Stimulated activated CD4-positive, alpha-beta T cell treated with anti-CD3 and anti-CD28 coated beads, Interleukin-2, amount 100 ng/mL, for 24 hours (primary cell): ENCODE measurements at places on chromosomes 13 and 19.
A peak's percentile ranks its signal among the peaks of the same experiment; 100 is the strongest.

DNA sequence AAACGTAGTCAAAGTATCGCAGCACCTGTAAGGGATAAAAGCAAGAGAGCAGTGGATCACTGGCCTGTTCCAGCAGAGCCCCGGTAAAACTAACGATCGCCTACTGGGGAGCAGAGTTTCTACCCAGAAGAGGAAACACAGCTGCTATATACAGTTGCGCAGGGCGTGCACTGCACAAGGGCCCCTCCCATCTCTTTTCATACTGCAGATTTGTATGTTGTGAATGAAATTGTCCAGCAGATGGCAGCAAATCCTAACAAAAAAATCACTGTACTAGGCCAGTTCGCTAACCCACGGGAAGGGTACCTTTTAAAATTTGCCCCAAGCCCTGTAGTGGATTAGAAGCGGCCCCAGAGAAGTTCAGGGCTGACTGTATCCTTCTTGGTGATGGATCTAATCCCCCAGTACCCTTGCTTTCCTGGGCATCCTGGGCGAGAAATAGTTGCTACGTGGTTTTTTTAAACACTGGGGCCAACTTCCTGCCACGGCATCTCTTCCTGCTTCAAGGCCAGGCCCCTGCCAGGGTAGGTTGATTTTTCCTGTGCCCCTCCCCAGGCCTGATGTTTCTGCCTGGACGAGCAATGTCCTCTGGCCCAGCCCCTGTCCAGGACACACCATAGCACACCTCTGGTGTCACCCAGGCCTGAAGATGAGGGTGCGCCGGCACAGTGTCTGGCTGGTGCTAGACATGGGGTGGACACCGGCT lies 127.0 kb downstream of the IER2 start:
- peak; percentile 55 for DNase-seq

GRCh38 chr13:85255978-85256377 lies 543.2 kb downstream of the SLITRK6 start:
- DNase-seq = no peak

DNA sequence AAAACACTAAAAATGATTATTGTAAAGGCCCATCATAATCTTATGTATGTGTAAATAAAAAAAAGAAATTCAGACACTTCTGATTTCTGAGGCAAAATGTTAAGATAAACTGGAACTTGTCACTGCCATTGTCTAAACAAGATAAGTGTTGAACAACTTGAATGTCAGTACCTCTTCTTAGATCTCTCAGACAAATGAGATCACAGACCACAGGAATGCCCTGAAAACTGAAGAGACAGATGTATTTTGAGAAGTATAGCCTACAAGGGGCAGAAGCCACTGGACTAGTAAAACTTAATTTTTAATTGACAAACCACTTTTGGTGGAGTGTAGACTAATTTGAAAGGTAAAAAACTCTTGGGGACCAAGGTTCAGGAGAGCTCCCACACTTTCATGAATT lies 375.5 kb upstream of the SLITRK5 start:
- no peak for DNase-seq

DNA sequence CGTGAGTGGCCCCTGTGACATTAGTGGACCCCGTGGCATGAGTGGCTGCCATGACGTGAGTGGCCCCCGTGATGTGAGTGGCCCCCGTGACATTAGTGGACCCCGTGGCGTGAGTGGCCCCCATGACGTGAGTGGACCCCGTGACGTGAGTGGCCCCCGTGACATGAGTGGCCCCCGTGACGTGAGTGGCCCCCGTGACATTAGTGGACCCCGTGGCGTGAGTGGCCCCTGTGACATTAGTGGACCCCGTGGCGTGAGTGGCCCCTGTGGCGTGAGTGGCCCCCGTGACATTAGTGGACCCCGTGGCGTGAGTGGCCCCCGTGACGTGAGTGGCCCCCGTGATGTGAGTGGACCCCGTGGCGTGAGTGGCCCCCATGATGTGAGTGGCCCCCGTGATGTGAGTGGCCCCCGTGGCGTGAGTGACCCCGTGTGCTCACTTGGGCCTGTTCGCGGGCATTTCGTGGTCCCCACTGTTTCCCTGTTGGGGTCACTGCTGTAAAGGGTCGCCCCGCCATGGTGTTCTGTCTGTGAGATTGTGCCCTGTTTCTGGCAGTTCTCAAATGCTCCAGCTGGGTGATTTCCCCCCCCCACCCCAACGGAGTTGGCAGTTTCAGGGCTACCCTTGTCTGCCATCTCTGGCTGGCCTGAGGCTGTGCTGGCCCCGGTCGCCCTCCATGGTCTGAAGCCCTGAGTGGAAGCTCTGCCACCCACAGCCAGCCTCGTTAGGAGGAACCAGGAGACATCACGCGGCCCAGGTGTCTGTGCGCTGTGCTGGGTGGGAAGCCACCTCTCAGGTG lies 64.2 kb downstream of the MCF2L start:
- DNase-seq = no peak

GRCh38 chr13:26601669-26602068 lies 44.2 kb downstream of the WASF3 start:
- no peak for DNase-seq

DNA sequence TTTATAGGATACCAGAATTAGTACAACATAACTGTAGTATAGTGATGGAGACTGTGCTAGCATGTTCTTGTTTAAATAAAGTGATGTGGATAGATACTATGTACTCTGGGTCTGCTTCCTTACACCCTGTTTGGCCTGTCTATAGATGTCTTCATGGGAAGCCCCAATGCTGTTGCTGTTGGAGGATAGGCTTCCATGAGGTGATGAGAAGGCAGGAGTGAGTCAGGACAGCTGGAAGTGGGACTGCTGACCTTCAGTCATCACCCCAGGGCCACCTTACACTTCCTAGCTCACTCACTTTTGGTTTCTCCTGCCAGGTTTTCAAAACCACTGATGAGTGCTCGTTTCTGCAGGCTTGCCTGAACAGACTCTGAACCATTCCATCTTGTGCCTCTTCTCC lies 4.2 kb downstream of the KCTD4 start:
- no peak for DNase-seq

DNA sequence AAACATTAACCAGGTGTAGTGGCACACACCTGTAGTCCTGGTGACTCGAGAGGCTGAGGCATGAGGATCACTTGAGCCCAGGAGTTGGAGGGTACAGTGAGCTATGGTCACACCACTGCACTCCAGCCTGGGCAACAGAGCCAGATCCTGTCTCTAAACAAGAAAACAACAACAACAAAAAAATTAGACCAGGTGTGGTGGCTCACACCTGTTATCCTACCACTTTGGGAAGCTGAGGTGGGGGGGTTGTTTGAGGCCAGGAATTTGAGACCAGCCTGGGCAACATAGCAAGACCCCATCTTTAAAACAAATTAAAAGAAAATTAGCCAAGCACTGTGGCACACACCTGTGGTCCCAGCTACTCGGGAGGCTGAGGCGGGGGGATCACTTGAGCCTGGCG lies 20.8 kb upstream of the PTPRS start:
- no peak for DNase-seq

GRCh38 chr19:17920527-17920926 lies 12.3 kb upstream of the CCDC124 start:
- DNase-seq = no peak

DNA sequence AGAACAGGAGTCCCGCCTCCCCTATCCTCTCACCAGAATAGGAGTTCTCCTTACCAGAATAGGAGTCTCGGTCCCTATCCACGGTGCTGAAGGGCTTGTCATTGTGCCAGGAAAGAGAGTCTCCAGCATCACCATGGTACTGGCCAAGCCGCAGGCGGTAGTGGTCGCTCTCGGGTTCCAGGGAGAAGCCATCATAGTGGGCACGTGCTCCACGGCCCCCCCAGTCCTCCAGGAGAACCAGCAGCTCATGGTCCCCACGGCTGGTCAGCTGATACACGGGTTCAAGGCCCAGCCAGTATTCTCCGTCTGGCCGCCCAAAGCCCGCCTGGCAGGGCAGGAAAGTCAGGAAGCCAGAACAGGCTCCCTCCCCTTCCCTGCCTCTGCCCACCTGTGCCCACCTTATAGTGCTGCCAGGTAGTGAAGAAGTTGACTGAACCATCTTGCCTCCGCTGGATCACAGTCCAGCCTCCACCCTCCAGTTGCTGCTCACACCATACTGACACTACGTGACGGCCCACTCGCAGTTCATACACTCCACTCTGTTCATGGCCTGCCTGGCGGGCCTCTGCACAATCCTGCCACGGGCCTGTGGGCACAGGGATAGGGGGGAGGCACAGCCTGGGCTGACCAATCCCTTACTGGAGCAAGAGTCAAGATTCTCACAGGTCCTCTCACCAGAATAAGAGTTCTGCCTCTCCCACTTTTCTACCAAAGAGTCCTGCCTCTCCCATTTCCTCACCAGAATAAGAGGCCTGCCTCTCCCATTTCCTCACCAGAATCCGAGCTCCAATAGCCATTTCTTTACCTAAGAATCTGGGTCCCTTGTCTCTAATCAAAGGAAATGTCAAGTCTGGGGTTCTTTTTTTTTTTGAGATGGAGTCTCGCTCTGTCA lies 7.4 kb downstream of the SHFL start:
- DNase-seq = no peak

DNA sequence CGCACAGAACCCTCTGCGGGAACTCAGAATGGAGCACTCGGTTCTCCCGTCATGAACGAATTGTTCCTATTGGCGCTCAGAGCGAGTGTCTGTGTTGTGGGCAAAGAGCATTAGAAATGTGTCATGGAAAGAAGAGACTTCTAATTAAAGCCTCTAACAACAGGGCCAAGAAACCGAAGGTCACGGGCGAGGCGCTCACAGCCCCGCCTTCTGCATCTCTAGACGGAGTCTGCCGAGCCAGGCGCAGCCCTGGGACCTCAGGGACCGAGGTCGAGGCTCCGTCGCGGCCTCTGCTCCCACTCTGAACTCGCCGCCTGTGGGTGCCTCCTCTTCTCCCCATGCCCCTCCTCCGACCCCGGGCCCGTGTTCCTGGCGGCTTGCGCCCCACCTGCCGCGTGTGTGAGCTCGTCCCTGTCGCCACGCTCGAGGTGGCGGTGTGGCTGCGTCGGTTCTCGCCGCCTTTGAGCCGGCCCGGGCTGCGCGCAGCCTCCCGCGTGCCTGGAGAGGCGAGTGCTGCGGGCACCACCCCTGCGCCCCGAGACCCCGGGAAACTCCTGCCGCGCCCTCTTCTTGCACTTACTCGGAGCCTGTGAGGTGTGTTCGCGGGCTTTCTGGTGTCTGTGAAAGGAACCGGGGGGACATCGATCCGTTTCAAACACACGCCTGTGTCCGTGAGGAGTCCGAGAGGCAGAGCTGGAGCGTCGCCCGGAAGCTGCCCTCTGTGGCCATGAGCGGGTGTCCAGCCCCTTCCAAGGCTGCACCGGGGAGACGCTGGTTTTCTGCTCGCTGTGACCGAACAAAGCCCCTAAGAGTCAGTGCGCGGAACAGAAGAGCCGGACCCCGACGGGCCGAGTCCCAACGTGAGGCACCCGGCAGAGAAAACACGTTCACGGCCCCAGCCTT lies 45.4 kb upstream of the SPACA7 start:
- no peak for DNase-seq

DNA sequence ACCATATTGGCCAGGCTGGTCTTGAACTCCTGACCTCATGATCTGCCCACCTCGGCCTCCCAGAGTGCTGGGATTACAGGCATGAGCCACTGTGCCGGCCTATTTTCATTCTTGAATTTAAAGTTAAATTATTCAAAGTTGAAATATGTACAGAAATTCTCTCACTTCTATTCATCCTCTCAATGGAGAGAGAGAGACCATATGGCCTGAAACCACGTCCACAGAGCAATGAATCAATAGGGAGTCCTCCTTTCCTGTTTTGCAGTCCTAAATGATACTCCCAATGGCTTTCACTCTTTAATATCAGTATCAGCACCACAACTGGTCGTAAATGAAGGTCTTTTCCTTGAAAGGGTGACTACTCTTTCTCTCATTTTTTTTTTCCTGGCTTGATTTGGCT lies 30.5 kb upstream of the KCTD4 start:
- no peak for DNase-seq

GRCh38 chr13:110394371-110394841 lies 87.3 kb downstream of the COL4A2 start:
- DNase-seq = no peak

DNA sequence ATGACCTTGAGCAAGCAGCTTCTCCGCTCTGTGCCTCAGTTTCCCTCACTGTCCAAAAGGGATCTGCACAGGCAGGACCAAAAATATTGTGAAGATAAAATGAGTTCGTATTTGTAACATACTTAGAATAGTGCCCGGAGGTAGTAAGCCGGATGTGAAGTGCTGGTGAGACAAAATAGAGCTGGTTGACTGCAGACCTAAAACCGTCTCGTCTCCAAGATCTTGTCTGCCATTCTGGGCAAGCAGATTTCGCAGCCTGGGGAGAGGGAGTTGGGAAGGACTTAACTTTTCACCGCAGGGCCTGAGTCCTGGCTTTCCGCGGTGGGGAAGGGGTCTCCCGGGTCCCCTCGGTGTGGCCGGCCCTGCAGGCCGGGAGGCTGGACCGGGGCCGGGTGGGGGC lies 8.2 kb upstream of the BBC3 start:
- DNase-seq = no peak

DNA sequence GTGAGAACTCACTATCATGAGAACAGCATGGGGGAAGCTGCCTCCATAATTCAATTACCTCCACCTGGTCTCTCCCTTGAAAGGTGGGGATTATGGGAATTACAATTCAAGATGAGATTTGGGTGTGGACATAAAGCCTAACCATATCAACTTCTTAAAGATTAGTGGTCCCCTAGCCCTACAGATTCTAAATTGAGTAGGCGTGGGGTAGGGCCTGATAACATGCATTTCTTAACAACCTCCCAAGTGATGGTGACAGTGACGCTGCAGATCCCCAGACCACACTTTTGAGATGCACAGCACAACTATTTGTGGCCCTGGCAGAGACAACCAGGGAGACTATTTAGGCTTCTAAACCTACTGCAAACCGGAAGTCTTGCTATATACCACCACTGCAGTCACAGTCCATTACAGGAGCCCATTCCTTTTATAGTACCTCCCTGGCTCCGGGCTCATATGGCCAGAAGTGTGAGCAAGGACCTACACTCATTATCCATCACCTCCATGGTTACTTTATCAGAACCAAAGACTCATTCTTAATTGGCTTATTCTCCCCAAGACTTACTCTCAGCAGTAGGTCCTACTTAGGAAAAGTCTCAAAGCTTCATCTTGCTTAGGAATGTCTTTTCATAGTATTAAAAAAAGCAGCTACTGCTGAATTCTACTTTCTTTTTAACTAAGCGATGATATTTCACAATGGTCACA lies 2.1 kb upstream of the DPY19L3 start:
- DNase-seq = no peak

DNA sequence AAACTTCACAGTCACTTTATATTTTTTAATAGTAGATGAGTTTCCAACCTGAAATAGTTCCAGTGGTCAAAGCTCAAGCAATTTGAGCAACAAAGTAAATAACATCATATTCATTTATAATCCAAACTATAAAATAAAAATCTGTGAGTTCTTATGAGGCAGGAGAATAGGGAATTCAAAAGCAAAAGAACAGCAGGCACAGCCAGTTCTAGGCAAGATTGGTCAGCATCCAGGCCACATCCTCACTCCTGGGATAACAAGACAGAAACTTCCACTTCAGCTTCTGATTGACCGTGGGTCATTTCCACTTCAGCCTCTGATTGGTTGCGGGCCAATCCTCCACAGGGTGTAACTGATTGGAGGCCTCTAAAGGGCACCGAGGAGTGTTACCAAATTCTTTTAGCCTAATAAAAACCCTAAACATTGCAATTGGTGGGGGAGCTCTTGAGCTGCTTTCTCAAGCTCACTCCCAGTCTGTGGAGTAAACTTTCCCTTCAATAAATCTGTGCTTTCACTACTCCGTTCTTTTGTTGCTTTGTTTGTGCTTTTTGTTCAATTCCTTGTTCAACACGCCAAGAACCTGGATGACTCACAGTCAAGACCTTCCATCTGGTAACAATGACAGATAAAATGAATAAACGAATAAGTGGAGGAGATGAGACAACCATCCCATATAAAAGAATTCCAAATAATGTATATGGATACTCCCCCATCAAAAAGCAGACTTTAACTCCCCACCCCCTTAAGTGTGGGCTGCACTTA lies 42.6 kb upstream of the AMER2 start:
- DNase-seq = no peak
